ENCODE measurements at places on chromosomes 1 and 21.

GRCh38 chr1:9537863-9538668 is 1.2 kb upstream of the SLC25A33 start:
- no peak for DNase-seq

- DNase-seq, result no peak
Measured at GRCh38 chr1:246078126-246078887, 428.8 kb downstream of the SMYD3 start.

GRCh38 chr21:45305836-45306235 is 18.1 kb upstream of the POFUT2 start:
- no peak for DNase-seq

- no peak for DNase-seq
Measured at GRCh38 chr1:179094818-179095217, 12.9 kb downstream of the TOR3A start.

DNA sequence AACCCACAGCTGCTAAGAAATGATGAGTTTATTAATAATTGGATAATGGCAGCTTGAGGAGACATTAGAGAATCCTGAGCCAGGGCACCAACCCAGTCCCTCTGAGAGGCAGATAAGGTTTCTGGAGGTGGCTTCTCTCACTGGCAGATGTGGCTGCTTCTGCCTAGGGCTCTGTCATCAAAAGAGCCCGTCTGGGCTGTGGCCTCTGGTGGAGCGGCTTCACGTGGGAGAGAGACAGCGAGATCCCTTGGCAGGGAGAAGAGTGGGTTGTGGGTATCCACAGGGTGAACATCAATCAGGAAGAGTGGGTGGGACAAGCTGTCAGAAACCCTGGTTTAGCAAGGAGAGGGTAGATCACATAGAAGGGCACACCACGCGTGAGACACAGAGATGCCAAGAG is 30.0 kb downstream of the VWA5B1 start:
- no peak for DNase-seq

DNA sequence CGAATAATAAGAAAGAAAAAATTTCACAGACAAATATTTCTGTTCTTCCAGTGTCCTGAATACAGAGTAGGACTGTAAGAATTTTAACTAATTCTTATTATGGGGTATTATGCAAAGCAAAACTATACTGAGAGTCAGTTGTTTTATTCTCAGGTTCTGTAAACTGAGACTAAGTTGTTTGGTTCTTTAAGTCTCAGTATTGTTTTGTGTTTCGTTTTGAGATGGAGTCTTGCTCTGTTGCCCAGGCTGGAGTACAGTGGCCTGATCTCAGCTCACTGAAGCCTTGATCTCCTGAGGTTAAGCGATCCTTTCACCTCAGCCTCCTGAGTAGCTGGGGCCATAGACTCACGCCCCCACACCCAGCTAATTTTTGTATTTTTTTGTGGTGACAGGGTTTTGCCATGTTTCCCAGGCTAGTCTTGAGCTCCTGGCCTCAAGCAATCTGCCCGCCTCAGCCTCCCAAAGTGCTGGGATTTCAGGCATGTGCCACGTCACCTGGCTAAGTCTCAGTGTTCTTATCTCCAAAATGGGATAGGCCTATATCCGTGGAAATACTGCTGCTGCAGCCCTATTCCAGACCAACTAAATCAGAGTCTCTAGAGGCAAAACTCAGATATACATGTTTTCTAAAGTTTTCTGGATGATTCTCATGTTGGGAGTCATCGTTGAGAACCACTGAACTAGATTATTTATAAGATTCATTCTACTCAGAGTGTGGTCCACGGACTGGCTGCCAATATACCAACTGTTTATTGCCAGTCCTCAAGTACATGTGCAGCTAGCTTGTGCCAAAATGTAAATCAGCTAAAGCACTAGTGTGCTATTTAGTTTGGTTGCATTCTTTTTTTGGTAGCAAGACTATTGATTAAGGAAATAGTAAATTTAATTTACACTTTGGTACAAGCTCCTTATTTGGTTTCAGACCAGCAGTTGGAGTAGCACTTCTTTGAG is 116.6 kb downstream of the HS2ST1 start:
- no peak for DNase-seq

GRCh38 chr1:226653311-226653921 is 85.7 kb downstream of the ITPKB start:
- no peak for DNase-seq

GRCh38 chr21:17461582-17461981 is 51.3 kb upstream of the CXADR start:
- no peak for DNase-seq

GRCh38 chr1:56803561-56804156 is 15.5 kb downstream of the FYB2 start:
- no peak for DNase-seq

- DNase-seq, result no peak
Measured at GRCh38 chr1:218772575-218772974, 401.1 kb upstream of the LYPLAL1 start.

GRCh38 chr1:240528591-240528990 is 83.4 kb downstream of the GREM2 start:
- no peak for DNase-seq

DNA sequence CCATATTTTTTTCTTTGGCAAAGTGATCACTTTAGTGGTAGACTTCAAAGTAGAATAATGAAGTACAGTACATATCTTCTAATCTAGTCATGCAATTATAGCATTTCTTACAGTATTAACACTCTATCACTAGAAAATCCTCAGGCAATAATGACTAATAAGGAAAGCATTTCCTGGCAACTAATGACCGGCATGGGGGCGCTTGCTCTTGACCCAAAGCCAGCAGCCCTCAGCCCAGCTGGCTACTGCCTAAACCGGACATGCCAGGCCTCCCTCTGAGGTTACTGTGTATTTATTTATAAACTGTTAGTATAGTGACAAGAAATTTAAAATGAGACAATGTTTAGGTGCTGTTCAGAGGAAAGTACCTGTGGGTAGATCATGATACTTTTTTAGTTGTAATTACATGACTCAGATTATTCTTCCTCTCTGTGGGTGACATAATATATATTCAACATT is 633.8 kb downstream of the PTPRC start:
- DNase-seq, result no peak

- no peak for DNase-seq
Measured at GRCh38 chr1:65431111-65431705, 10.7 kb downstream of the LEPR start.

GRCh38 chr1:88813471-88813870 is 77.9 kb downstream of the GTF2B start:
- no peak for DNase-seq

DNA sequence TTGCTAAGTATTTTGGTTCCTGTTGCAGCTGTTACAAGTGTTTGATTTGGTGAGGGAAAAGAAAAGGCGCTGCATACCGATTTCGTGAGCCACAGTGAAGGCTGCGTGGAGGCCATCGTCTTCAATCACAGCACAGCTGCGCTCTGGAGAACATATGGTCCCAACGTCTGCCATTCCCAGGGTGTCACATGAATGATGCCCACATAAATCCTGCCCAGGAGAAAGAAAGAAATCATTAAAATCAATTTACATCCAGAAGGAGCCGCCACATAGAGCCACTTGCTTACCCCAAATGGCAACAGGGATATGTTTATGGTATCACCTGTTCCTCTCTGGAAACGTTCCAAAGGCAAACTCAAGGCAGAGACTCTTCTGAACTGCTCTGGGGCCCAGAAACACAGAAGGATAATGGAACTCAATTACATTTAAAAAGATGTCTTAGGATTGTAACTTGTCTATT is 12.2 kb downstream of the ADAMTS5 start:
- DNase-seq, result no peak

GRCh38 chr1:244730153-244730933 is 77.4 kb downstream of the DESI2 start:
- no peak for DNase-seq

DNA sequence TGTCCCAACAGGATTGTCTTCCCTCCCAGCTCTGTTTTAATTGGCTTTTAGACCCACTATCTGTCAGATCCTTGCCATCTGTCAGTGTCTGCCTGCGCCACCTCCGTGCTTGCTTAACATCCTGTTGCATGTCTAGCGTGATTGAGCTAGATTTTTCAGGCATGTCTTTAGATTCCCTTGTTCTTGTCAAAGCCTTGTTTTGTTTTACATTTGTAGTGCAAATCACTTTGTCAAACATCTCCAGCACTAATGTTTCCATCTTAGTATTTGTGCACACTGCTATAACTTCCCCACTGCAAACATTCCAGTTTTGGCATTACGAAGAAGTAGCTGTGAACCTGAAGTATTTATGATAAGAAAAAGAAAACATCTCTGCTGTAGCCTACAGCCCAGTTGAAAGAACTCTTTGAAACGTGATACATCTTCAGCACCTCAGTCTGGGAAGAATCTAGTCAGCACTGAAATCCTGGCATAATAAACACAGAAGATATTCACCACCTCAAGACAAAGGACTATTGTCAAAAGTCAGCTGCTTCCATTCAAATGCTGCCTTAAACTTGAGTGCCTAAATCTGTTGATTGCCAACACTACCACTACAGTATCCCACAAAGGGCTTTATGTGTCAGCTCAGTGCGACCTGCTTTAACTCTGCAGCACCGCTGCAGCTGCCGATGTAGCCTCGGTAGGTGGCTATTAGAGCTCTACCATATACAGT is 105.0 kb downstream of the FNBP1L start:
- DNase-seq, result no peak
